ENCODE measurements at places on chromosomes 2 and 18. TPM values are rescaled to one million over a fixed set of nuclear protein-coding genes. Genes with fewer than 3 reads are reported as not detected.

The MARCO gene
- total RNA-seq, result 0.59 TPM

The ATP8B1 gene
- 12.0 TPM for total RNA-seq

The MYL12B gene
- total RNA-seq, result 196 TPM

The MALL gene
- total RNA-seq, result 8.8 TPM

The NEU2 gene
- not detected for total RNA-seq

The FBXO48 gene
- 1.3 TPM for total RNA-seq

The PCARE gene
- not detected for total RNA-seq

The LRP2 gene
- total RNA-seq, result 2.3 TPM

The INPP5D gene
- total RNA-seq, result 11.4 TPM

The COL4A4 gene
- 1.7 TPM for total RNA-seq

The NAT8 gene
- total RNA-seq, result not detected

The ASXL3 gene
- 34.2 TPM for total RNA-seq

The TRABD2A gene
- 0.69 TPM for total RNA-seq

The NEURL3 gene
- 0.30 TPM for total RNA-seq

The APOB gene
- total RNA-seq, result 0.69 TPM
